ENCODE measurements at places on chromosomes 2 and 18.

- H3K27me3 ChIP-seq: no peaks in the 10 kb centered on the region
- peaks cover 12% of the 10 kb centered on the region for H3K4me1 ChIP-seq
Observed at GRCh38 chr2:217250013-217250524, 390.2 kb upstream of the TNP1 start.

GRCh38 chr18:53402670-53403069 is 821.8 kb downstream of the MBD2 start:
- no peak overlapping the region for H3K27ac ChIP-seq
- DNase-seq: no peak
- no peaks in the 10 kb centered on the region for H3K36me3 ChIP-seq

- H3K36me3 ChIP-seq: no peaks in the 10 kb centered on the region
- peaks cover 9% of the 10 kb centered on the region for H3K4me1 ChIP-seq
- H3K27ac ChIP-seq: peak overlapping the region; percentile 74
- no peak for DNase-seq
Observed at GRCh38 chr2:127065299-127065939, 41.5 kb downstream of the BIN1 start.

- no peak overlapping the region for H3K4me3 ChIP-seq
- H3K36me3 ChIP-seq: no peaks in the 10 kb centered on the region
- DNase-seq: no peak
- H3K4me1 ChIP-seq: no peaks in the 10 kb centered on the region
Observed at GRCh38 chr2:200091126-200091525, 135.7 kb downstream of the MAIP1 start.

GRCh38 chr2:64460330-64460729 is 6.4 kb downstream of the LGALSL start:
- H3K27ac ChIP-seq: no peak overlapping the region
- no peaks in the 10 kb centered on the region for H3K4me1 ChIP-seq
- DNase-seq: no peak
- no peak overlapping the region for H3K4me3 ChIP-seq

DNA sequence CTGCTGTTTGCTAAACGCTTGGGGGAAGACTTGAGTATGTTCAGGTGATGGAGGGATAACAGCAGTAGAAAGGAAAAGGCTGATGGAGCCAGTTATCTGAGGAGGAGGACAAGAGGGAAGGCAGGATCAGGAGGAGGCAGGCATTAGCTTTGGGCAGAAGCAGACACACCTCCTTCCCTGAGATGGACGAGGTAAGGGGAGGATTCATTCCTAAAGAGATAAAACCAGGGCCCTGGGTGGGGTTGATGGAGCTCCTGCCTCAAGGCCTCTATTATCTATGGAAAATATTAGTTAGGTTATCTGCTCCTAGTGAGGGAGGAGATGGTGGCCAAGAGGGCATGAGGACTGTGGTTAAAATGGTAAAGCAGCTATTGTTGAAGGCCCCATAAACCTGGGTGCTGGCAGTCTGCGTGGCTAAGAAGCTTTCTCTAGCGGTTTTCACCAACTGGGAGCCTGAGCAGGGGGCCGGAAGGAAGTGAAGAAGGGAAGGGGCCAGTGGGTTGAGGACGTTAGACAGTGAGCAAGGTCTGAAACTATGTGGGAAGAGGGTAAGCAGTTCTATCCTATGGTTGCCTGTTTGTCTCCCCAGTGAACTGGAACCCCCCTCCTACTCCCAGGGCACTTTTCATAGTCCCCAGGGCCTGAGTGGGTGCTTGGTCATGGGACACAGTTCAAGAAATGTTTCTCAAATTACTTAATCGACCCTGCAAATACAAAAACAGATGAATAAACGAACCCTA is 56.6 kb upstream of the HK2 start:
- no peak for DNase-seq
- H3K4me1 ChIP-seq: no peaks in the 10 kb centered on the region
- no peaks in the 10 kb centered on the region for H3K36me3 ChIP-seq
- no peaks in the 10 kb centered on the region for H3K27me3 ChIP-seq
- no peak overlapping the region for H3K4me3 ChIP-seq

DNA sequence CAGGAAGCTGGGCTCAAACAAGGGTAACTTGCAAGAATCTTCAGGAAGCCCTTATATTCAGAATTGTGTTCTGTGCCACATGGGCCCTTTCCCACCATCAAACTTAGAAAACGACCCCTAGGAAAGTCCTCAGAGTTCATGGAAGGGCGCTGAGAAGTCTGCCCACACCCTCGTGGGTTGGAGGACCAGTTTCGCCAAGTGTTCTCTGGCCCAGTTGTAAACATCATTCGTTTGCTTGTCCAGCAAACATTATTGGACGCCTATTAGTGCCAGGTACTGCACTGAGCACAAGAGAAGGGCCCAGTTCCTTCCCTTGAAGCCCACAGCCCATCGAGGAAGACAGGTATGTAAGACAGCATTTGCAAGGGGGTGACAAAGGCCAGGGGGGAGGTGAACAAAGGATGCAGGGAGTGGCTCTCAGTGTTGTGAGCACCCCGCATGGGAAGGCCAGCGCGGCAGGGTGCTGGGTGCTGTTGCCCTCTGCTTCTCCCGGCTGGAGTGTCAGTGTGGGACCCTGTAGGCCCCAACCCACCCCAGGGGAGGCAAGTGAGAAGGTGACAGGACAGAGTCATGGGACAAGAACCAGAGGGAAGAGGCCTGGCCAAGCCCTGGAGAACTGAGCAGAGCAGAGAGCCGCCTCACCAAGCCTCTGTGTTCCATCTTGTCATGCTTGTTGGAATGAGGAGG is 60.2 kb upstream of the ALPP start:
- DNase-seq: peak; percentile 24
- H3K4me1 ChIP-seq: peaks cover 25% of the 10 kb centered on the region
- no peak overlapping the region for H3K27ac ChIP-seq
- H3K4me3 ChIP-seq: no peak overlapping the region
- no peaks in the 10 kb centered on the region for H3K27me3 ChIP-seq

DNA sequence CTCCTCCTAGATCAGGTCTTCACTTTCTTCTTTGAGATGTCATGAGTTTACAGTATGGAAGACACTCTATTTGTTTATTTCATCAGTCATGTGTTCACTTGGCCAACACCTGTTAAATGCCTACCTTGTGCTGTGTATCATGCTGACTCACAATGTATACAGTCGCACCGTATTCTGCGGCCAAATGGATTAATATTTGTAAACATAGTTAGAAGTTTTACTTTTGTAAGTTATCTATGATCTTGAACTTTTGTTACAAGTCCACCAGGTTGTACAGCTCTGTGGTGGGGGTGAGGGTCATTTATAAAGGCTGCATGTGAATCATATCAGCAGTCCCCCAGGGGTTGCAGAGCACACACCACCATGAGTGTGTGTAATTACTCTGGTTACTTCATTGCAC is 408.7 kb upstream of the NRP2 start:
- no peaks in the 10 kb centered on the region for H3K36me3 ChIP-seq
- H3K4me3 ChIP-seq: no peak overlapping the region
- no peaks in the 10 kb centered on the region for H3K4me1 ChIP-seq
- no peaks in the 10 kb centered on the region for H3K27me3 ChIP-seq
- H3K27ac ChIP-seq: no peak overlapping the region

- H3K27me3 ChIP-seq: no peaks in the 10 kb centered on the region
- no peak overlapping the region for H3K4me3 ChIP-seq
- H3K36me3 ChIP-seq: no peaks in the 10 kb centered on the region
- H3K27ac ChIP-seq: no peak overlapping the region
- DNase-seq: no peak
Observed at GRCh38 chr2:159462201-159462785, 154.1 kb downstream of the BAZ2B start.

GRCh38 chr2:234558642-234559041 is 61.8 kb upstream of the ARL4C start:
- H3K4me3 ChIP-seq: no peak overlapping the region
- H3K4me1 ChIP-seq: no peaks in the 10 kb centered on the region
- no peak overlapping the region for H3K27ac ChIP-seq

DNA sequence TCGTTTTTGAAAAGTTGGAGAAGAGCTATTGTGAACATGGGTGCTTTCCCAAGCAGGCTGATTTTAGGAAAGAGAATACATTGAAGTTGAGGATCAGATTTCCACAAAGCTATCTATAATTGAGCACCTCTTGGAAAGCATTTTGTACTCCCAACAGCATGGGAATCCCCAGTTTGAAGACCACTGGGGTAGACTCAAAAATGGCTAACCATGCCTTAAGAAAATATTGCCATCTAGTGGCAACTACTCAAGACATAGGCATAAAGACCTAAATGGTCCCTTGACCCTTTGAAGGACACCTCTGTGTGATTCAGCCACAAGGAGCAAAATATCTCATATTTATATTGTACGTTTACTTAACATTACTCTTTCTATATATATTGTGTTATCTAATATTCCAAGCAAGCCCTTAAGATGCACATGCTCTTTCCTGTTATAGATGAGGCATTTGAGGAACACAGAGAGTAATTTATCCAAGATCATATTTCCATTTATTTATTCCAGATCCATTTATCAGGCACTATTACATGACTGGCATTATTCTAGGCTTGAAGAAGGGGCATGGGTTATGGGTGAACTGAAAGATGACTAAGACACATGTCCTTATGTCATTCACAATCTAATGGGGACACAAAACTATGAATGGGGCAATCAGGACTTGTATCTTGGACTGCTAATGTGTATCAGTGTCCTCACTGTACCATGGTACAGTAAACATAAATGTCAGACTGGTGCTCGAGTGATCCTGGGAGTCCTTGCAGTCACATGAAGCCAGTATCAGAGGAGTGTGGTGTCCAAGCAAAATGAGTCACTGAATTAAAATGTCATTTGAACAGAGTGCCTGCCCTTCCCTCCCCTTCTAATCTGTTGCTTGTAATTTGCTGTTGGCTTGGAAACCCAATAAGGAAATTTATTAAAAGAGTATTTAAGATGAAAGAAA is 121.0 kb upstream of the XPO1 start:
- H3K27me3 ChIP-seq: no peaks in the 10 kb centered on the region
- H3K36me3 ChIP-seq: no peaks in the 10 kb centered on the region
- H3K4me1 ChIP-seq: no peaks in the 10 kb centered on the region

DNA sequence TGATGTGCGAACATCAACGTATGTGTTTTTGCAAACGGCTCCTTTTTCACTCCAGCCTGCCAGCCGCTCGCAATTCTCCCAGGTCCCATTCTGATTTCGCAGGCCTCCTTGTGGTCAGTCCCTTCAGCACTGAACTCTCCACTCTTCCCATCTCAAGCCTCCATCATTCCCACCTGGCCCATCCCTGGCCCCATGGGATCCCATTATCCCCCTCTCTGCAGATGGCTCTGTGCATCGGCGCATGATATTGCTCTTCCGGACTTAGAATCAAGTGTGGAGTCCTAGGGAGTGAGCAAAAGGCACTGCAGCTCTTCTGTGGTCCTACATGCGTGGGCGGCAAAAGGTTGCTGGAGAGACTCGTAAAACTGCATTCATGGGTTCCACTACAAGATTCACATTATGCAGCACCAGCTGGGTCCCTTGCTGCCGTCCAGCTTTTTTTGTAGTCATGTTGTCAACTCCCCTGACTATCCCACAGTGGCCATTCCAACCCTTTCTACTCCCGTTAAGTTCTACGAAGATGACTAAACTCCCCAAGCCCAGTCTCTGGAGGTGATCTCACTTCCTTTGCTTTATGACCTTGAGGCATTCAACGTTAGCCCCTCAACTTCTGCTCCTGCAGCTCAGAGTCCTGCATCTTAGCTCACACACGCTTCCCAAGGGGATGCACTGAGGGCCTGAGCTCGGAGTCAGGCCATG is 125.3 kb upstream of the NRP2 start:
- H3K4me1 ChIP-seq: no peaks in the 10 kb centered on the region
- no peak overlapping the region for H3K4me3 ChIP-seq
- DNase-seq: no peak
- H3K27me3 ChIP-seq: no peaks in the 10 kb centered on the region

- no peaks in the 10 kb centered on the region for H3K36me3 ChIP-seq
- H3K27ac ChIP-seq: no peak overlapping the region
- no peak for DNase-seq
- H3K27me3 ChIP-seq: no peaks in the 10 kb centered on the region
- H3K4me3 ChIP-seq: no peak overlapping the region
Observed at GRCh38 chr2:111171337-111171930, 50.7 kb downstream of the BCL2L11 start.

DNA sequence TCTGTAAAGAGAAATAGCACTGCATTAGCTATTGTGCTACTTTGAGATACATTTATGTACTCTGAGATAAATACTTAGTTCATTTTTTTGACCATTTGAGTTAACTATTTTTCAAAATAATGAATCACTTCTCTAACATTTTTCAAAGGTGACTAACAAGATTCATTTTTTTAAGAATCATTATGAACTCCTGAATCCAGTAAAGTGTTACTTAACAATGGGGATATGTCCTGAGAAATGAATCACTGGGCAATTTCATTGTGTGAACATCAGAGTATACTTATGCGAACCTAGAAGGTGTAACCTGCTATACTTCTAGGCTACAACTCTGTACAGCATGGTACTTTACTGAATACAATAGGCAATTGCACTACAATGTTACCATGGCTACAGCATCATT is 355.8 kb downstream of the ARL6IP6 start:
- H3K4me3 ChIP-seq: no peak overlapping the region
- no peaks in the 10 kb centered on the region for H3K36me3 ChIP-seq
- no peaks in the 10 kb centered on the region for H3K27me3 ChIP-seq
- H3K27ac ChIP-seq: no peak overlapping the region
- H3K4me1 ChIP-seq: no peaks in the 10 kb centered on the region
- no peak for DNase-seq

GRCh38 chr18:2921778-2922177 is 75.0 kb downstream of the EMILIN2 start:
- no peaks in the 10 kb centered on the region for H3K27me3 ChIP-seq
- H3K27ac ChIP-seq: no peak overlapping the region
- H3K36me3 ChIP-seq: peaks cover 5% of the 10 kb centered on the region
- H3K4me3 ChIP-seq: no peak overlapping the region
- DNase-seq: no peak

- DNase-seq: no peak
- no peak overlapping the region for H3K27ac ChIP-seq
- H3K4me1 ChIP-seq: no peaks in the 10 kb centered on the region
- H3K27me3 ChIP-seq: no peaks in the 10 kb centered on the region
Observed at GRCh38 chr2:222736301-222736700, 64.8 kb downstream of the MOGAT1 start.

GRCh38 chr2:240178564-240178963 is 38.1 kb upstream of the OTOS start:
- H3K4me1 ChIP-seq: no peaks in the 10 kb centered on the region
- no peaks in the 10 kb centered on the region for H3K36me3 ChIP-seq
- no peak overlapping the region for H3K4me3 ChIP-seq
- no peak overlapping the region for H3K27ac ChIP-seq
- H3K27me3 ChIP-seq: no peaks in the 10 kb centered on the region
- DNase-seq: no peak

GRCh38 chr2:239773228-239774141 is 251.7 kb downstream of the NDUFA10 start:
- no peaks in the 10 kb centered on the region for H3K27me3 ChIP-seq
- H3K4me1 ChIP-seq: no peaks in the 10 kb centered on the region
- no peak overlapping the region for H3K27ac ChIP-seq
- H3K36me3 ChIP-seq: no peaks in the 10 kb centered on the region

DNA sequence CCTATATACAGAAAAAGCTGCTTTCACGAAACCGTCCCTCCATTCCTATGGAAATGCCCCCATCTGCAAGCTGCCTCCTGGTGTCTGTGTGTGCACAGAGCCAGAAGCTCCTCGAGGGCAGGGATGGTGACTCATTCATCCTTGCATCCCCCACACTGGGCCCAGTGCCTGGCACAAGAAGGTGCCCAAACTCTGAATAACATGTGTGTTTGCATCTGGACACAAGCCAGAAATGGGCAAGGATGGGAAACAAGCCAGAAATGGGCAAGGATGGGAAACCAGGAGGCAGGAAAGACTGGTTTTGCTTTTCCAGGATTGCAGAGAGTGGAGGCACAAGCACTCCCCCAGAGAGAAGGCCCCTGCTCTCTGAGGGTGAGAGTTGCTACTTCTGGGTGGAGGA is 313.9 kb downstream of the CELF4 start:
- H3K4me3 ChIP-seq: no peak overlapping the region
- H3K36me3 ChIP-seq: no peaks in the 10 kb centered on the region
